ENCODE measurements at places on chromosomes 3 and 15.

DNA sequence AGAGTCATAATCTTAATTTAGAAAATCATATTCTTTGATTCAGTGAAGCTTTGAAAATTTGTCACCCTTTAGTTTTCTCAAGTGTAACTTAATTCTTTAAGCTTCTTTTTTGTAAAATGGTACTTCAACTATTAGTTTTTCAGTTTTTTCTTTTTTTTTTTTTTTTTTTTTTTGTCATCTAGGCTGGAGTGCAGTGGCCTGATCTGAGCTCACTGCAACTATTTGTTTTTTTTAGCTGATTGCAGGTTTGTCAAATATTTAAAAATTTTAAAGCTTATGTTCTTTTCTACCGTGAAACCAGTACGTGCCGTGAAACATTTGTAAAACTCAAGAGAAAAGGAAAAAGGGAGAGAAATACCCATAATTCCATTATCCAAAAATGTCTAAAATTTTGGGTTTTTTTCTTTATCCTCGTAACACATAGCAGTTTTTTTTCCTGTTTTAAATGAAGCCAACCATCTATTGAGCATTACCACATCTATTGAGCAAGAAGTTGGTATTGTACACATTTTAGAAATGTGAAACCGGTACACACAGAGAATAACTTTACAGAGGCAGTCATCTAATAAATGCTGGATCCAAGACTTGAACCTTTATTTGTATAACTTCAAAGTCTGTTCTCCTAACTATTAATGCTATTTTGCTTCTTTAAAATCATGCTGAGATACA lies 25.7 kb downstream of the ECT2 start:
- no peak for DNase-seq

DNA sequence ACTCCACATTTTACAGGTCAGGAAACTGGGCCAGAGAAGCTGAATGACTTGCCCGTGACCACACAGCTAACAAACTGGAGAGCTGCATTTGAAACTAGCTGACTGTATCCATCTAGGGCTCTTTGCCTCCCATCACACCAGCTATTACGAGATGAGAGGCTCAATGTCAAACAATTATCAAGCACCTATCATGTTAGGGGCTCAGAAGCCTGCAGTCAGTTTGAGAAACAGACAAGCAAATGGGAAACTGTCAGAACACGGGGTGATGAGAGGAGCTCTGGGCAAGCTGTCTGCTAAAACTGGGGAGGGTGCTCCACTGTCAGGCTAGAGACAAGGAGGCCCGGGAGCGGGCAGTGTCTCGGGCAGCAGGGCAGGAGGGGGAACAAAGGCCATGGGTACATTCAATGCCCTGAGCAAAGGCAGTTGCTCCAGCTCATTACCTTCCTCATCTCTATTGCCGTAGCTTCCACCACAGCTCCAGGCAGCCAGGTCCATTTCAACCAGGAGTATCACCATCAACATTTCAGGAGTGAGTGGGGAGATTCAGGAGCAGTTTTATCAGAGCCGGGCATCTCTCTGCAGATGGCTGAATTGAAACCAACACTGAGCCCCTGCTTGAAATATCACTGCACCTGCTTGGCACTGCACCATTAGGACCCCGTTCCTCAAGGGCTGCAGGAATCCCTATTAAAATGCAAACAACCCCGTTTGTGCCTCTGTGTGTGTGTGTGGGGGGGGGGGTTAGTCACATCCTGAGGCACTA lies 122.6 kb downstream of the RAB11A start:
- no peak for DNase-seq

DNA sequence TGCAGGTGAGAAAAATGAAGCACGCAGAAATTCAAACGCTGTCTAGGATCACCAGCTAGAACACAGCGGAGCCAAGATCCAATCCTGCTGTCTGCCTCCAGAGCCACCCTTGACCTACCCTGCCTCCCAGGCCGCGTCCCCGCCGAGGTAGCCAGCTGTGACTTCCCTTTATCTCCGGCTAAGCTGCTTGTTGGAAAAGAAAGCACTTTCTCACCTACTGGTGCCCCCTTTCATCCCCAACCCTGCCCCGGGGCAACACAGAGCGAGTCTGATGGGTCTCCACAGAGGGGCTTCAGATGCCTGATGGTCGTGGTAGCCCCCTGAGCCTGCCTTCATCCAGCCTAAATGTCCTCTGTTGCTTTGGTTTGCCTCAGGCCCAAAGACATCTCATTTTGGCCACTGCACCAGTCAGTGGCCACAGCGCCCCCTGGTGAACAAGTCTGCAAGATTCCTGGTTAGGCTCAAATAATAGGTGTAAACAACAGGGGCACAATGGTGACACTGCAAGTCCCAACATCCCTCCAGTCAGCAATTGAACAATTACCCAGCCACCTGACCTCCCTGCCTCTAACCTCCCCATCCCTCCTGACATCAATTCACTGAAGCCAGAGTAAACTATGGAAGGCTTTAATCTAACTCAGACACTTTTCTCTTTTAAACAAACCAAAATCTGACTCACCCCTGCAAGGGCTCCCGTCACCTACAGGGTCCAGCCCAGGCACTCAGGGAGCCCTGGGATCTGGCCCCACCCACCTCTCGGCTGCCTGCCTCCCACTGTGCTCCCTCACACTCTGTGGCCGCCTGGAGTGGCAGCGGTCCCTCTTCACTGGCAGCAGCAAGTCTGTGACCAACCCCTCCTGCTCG lies 27.3 kb upstream of the BCL2L10 start:
- DNase-seq, result peak; percentile 85

DNA sequence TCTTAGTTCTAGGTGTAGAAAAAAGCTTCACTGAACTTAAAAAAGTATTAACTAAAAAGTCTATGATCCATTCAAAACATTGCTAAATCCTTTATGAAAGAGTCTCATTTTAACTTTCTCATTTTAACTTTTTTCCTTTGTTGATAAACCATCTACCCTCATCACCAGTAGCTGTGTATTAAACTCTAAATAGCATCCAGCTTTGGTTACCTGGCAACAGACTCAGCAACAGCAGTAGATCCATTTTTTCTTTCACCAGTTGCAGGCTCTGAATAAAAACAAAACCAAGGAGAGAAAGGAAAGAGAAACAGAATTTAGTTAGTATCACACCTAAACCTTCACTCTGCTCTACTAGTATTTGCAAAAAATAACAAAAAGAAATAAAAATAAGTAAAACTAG lies 51.6 kb downstream of the TP53BP1 start:
- no peak for DNase-seq

- DNase-seq, result peak; percentile 83
Measured at GRCh38 chr3:56915966-56916586, 114.3 kb upstream of the ARHGEF3 start.

DNA sequence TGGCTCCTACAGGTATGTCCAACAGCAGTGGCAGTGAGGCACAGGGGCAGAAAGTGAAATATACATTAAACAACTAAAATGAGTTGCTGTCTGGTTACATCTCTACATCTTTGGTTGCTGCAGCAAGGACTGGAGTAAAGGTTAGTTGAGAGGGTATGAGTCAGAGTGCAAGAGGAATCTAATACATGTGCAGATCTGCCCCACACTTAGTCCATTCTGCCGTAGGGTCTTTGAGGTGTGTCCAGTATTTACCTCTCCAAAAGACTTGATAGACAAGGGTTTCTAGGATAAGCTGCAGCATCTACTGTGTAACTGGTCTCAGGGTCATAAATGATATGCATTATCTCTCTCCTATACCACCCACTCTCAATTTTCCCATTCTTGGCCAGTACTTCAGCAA lies 6.2 kb upstream of the NEDD4 start:
- no peak for DNase-seq

GRCh38 chr3:155504682-155505081 lies 211.2 kb upstream of the STRIT1 start:
- DNase-seq, result no peak

- DNase-seq, result no peak
Measured at GRCh38 chr3:181278468-181279238, 289.1 kb upstream of the DNAJC19 start.

DNA sequence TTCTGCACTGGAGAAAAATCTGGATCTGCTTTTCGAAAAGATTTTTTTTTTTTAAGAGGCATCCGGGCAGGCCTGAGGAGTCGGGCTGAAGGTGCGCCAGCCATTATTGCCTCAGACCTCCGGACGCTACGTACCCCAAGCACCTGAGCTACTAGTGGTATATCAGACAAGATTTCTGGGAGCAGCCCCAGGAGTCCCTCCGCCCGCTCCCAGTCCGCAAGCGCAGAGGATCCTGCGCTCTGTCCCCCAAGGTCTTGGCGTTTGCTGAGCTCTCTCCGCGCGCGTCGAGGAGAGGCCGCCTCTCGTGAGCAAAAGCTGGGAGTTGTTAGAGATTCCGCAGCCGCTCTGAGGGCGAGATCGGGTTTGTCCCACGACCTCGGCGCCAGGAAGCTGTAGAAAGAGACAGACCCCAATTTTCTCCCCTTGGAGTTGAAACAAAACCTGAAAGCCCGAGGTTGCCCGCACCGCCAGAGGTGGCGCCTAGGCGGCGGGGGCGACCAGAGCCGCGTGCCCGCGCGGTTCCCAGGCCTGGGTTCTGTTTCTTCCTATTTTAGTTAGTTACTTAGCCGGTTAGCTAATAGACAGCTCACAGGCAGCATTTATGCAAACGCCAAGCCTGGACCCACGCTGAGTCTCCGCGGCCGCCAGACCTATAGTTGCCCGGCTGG lies 72.5 kb upstream of the POLG start:
- DNase-seq, result peak; percentile 62

- DNase-seq, result peak; percentile 84
Measured at GRCh38 chr15:82647835-82648256, 683 bp upstream of the CPEB1 start.

- DNase-seq, result no peak
Measured at GRCh38 chr3:169305460-169305859, 358.1 kb downstream of the MECOM start.

DNA sequence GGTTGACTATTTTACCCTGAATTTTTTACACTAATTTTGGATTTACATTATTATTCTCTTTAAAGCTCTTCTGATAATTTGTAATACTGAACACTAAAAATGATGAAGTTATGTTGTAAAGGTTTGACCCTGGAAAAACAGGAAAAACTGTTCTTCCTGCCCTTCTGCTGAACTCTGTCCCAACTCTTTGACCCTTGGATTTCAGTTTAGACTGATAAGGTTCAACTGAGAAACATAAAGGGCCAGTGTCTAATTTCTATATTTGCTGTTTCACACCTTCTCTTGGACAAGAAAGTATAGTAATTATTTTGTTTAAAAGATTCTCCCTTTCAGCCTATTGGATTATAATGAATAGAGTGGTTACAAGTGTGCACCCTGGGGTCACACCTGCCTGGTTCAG lies 12.8 kb upstream of the TMOD3 start:
- DNase-seq, result no peak

- DNase-seq, result no peak
Measured at GRCh38 chr15:23069496-23070166, 30.3 kb upstream of the TUBGCP5 start.

- no peak for DNase-seq
Measured at GRCh38 chr15:61816856-61817255, 243.4 kb downstream of the VPS13C start.

GRCh38 chr3:177725165-177725564 lies 527.9 kb upstream of the TBL1XR1 start:
- DNase-seq, result no peak

- no peak for DNase-seq
Measured at GRCh38 chr3:44877333-44877732, 2.9 kb downstream of the TGM4 start.

GRCh38 chr3:62090519-62090918 lies 282.8 kb downstream of the FEZF2 start:
- DNase-seq, result no peak

- no peak for DNase-seq
Measured at GRCh38 chr3:182967218-182968204, 12.8 kb downstream of the DCUN1D1 start.

GRCh38 chr3:37224879-37225278 lies 50.5 kb upstream of the LRRFIP2 start:
- peak; percentile 41 for DNase-seq

GRCh38 chr3:126354776-126355175 lies 2.4 kb downstream of the KLF15 start:
- no peak for DNase-seq

GRCh38 chr3:143120716-143121240 lies 1.2 kb downstream of the CHST2 start:
- no peak for DNase-seq

DNA sequence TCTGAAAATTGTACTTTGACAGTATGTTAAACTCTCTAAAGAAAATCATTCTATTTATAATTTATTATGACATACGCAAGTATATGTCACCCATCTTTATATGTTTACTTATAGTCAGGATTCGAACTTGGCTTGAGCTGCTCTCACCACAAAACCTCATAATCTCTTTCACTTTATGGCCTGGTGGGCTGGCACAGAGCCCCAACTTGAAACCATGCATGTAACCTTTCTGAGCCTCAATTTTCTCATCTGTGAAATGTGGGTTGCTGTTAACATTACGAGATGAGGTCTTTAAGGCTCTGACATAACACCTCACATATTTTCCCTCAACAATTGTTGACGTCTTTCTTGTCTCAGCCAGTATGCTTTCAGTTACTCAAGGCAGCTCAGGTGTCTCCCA lies 69.4 kb upstream of the PFN2 start:
- no peak for DNase-seq

- DNase-seq, result no peak
Measured at GRCh38 chr3:168714609-168715240, 619.0 kb upstream of the GOLIM4 start.

DNA sequence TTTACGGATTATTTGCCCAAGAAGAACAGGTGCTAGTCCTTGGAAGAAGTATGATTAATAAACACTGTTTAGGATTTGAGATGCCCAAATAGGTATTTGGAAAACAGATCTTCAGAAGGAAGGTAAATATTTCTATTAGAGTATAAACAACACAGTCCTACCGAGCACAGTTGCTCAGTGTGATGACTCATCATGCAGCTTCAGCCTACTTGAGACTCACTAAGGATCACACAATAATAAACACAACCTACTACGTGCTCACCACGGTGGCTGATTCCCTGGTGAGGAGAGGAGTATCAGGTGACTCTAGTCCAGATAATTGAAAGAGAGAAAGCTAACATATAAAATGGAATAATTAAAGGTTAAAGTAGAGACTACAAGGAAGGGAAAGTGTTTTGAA lies 72.0 kb downstream of the PDZRN3 start:
- no peak for DNase-seq

DNA sequence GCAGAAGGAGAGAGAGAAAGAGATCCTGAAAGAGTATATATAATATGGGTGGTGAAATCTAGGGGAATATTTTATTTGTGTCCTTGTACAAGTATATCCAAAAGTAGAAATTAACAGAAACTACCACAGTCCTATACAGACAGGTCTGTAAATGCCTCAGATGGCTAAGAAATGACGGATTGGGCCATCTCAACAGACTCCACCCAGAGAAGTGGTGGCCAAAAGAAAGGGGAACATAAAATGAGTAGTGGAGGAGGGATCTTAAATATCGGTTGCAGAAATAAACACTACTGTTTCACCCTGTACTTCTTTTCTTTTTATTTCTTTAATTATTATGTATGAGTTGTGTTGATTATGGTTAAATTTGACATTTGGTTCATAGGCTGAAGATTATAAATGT lies 47.7 kb downstream of the CCR3 start:
- no peak for DNase-seq

DNA sequence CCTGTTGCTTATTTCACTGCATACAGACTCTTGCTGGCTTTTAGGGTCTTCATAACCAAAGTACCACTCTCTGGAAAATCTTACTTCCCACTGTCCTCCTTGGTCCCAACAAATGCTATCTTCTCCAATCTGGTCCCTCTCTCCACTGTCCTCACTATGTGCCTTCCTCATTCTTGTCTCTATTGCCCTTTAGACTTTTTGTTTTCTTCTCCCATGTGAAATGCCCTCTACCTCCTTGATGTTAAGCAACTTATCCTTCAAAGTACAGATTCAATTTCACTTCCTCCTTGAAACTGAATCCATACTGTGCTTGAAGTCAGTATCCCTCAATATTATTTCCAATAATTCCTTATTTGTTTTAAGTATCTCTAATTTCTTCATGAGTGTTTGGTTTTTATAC lies 60.8 kb downstream of the CGGBP1 start:
- no peak for DNase-seq

Data from activated CD8-positive, alpha-beta memory T cell treated with anti-CD3 and anti-CD28 coated beads for 24 hours (primary cell).